MM.1S (cell line): ENCODE measurements at places on chromosomes 13 and 19.

DNA sequence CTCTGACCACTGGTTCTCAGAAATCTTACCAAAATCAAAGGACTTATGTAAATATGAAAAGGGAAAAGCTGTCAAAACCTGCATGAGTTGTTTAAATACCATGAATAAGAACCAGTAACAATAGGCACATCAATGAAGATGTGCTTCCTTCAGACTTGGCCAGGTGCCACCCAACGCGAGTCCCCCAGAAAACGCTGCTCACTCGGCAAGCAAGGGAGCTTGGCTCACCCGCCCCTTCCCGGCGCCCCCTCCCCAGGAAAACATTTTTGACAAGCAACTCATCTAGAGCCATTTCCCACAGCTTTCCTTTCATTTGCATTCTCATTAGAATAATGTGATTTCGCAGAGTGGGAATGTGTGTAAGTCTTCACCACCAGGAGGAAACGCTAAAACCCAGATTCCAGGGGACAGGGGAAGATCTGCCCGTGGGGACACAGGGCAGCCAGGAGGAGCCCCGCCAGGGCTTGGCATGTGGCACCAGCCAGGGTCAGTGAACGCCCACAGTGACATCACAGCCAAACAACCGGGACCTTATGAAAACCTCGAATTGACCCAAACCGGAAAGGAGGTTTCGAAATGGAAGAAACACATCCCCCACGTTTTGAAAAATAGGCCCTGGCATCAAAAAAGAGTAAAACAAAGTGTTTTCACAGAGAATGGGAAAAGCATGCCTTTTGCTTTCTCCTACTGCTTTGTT, 366.2 kb upstream of the TSHZ3 start:
- peak; percentile 74 for DNase-seq

GRCh38 chr13:51549050-51549449, 35.2 kb upstream of the WDFY2 start:
- DNase-seq, result no peak

DNA sequence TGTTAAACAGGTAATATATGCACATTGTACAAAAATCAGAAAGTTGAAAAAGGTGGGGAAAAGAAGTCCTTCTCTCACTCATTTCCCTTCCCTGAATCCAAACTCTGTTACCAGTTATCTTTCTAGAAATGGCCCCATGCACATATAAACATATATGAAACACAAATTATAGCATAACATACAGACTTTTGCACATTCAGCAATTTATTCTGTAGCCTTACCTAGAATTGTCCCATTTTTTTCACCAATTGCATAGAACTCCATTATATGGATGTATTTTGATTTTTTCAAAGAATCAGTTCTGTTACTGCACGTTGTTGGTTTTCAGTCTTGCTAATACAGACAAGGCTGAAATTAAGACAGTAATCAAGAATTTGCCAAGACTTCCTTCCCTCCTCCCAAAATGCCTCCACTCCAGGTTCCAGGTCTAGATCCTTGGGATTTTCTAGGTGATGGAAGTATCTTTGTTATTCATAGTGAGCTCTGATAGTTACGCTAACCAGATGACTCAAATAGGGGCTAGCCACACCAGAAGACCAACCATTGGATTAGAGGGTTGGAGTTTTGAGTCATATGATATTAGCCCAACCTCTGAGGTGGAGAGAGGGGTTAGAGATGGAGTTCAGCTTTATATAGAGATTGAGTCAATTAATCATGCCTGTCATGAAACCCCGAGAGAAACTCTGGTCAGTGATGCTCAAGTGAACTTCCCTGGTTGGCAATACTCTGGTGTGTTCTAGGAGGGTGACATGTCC, 30.7 kb downstream of the GPR180 start:
- DNase-seq, result no peak

DNA sequence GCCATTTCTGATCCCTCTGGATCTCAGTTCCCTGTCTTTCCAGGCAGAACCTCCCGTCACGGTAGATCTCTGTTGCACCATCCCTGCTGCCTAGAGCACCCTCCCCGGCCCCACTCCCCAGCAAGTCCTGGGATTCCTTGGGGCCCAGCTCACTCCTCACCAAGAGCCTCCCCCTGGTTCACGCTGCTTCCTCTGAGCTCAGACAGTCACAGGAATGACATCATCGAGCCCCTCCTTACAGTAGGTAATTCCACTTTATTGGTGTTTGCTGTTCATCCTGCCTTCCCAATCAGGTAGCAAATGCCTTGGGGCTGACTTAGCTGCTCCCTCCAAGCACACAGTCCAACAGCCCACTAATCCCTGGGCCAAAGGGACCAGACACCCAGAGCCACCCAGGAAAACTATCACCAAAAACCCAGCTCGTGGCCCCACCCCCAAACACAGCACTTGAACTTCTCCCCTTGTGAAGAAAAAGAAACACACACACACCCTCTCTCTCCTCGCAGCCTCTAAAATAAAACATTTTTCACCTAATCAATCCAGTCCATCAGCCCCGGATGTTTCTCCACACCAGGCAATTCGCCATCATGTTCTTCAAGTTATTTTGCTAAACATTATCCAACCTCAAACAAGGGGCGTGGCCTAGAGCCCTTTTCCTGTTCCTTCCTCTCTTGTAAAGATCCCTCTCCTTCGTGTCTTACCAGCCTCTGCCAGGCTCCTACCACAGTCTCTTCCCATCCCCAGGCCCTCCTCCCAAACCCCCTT, 2.5 kb downstream of the NAPA start:
- no peak for DNase-seq

- DNase-seq, result no peak
These were observed 15.8 kb upstream of the ARHGEF7 start for GRCh38 chr13:111099290-111099689.

DNA sequence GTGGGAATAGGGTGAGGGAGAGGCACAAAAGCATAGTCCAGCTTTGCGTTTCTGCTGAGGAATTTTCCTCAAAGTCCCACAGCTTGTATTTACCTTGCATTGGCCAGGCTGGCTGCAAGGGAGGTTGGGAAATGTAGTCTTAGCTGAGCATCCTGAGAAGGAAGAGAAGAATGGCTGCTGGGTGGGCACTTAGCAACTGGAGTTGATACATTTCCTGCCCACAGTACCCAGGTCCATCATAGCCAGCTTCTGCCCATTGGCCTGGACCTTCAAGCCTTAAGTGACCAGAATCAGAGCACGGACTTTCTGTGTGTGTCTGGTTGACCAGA, 112.4 kb downstream of the SIPA1L3 start:
- DNase-seq, result no peak

GRCh38 chr13:91242652-91243051, 104.8 kb upstream of the MIR17HG start:
- DNase-seq, result no peak

DNA sequence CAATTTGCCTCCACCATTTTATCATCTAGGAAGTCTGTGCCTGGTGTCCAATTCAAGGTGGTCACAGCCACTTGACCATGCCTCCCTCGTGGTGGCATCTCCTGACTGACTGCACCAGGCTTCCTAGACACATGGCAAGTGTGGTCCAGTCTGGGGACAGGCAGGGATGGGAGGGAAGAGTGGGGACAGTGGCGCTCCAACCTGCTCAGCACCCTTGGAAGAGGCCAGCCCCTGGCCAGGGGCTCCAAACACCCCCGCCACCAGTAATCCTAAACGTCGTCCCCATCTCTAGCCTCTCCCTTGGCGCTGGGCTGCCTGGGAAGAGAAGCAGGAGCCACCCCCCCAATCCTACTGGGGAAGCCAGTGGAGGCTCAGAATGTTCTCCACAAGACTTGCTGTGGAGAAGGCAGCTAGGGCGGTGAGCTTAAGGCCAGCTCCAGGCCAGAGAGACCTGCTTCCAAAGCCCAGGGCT, 2.7 kb downstream of the RPL36 start:
- DNase-seq, result no peak

DNA sequence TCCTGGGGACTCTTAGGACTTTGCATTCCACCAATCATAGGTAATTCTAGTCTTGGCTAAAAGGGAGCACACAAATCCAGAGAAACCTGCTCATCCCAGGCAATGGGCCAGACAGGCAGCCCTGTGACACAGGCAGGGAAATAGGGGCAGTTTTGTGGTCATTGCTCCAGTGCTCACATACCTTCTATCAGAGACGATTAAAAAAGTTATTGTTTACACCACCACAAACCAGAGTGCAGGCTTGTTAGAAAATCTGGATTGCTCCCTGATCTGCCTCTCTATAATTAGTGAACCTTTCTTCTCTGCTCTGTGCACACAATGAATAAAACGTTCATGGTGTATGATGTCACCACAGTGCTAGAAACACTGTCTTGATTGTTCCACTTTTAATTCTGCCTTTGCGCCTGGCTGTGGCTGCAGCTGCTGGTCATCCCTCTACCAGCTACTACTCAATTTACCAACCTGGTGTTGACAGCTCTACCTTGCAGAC, 121.6 kb upstream of the SPATA13 start:
- DNase-seq, result no peak

- DNase-seq, result peak; percentile 84
These were observed 29.5 kb downstream of the UPF1 start for GRCh38 chr19:18861235-18861634.

GRCh38 chr13:24215732-24216131, 55.2 kb downstream of the SPATA13 start:
- DNase-seq, result no peak

DNA sequence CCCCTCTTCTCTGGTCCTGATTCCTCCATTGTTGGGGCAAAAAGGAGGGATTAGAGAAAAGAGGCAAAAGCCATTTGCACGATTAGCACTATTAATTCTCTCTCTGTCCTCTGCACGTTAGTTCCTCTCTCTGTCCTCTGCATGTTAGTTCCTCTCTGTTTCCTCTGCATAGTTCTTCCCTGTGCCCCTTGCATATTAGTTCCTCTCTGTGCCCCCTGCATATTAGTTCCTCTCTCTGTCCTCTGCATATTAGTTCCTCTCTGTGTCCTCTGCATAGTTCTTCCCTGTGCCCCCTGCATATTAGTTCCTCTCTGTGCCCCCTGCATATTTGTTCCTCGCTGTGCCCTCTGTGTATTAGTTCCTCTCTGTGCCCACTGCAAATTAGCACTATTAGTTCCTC, 847.2 kb upstream of the GPC6 start:
- no peak for DNase-seq

DNA sequence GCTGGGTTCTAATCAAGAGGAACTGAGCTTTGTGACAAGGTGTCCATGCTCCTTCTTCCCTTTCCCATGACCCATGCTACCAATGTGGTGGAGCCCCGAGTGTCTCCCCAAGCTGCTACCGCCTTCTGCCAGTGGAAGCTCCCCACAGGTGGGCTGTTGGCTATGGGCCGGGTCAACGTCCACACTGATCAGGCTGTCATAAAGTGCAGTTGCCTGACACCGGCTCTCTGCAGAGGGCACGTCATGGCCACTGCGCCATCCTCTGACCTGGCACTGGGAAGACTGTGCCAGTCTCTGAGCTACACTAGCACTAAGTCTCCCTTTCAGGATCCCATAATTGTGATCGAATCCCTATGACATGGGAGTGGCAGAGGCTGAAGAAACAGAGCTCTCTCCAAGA, 192.3 kb downstream of the USP12 start:
- DNase-seq, result no peak

- DNase-seq, result peak; percentile 83
These were observed 1.5 kb downstream of the BIVM start for GRCh38 chr13:102800145-102801041.
